Stimulated activated CD8-positive, alpha-beta memory T cell treated with anti-CD3 and anti-CD28 coated beads, Interleukin-15, amount 100 ng/mL, for 4 hours (primary cell): ENCODE measurements at places on chromosomes 6 and 20.

DNA sequence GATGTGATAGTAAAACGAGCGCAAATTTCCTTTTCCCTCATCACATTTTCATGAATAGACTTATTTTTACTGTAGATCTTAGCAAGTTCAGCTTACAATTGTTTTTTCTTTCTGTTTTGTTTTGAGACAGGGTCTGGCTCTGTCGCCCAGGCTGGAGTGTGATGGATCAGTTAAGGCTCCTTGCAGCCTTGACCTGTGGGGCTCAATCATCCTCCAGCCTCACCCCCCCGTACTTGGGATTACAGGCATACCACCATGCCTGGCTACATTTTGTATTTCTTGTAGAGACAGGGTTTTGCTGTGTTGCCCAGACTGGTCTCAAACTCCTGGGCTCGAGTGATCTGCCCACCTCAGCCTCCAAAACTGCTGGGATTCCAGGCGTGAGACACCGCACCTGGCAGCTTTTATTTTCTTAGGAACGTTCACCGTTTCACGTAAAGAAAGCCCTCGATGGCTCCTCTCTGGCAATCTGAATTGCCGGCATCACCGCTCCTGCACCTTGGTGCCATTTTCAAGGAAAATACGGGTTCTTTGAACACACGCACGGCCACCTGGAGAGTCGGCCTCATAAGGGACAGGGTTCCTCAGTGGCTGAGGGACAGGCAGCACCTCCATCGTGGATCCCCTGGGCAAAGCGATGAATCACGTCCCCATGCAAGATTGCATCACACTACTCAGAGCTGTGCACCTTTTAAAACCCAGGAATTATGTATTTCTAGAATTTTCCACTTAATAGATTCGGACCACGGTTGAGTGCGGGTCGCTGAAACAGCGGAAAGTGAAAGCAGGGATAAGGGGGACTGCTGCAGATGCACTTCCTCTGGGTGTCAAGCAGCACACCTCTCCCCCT, 78.7 kb downstream of the IRF4 start:
- DNase-seq, result no peak

GRCh38 chr20:37945091-37945547, 42.2 kb downstream of the VSTM2L start:
- no peak for DNase-seq

GRCh38 chr6:12436683-12437082, 146.5 kb downstream of the EDN1 start:
- no peak for DNase-seq

DNA sequence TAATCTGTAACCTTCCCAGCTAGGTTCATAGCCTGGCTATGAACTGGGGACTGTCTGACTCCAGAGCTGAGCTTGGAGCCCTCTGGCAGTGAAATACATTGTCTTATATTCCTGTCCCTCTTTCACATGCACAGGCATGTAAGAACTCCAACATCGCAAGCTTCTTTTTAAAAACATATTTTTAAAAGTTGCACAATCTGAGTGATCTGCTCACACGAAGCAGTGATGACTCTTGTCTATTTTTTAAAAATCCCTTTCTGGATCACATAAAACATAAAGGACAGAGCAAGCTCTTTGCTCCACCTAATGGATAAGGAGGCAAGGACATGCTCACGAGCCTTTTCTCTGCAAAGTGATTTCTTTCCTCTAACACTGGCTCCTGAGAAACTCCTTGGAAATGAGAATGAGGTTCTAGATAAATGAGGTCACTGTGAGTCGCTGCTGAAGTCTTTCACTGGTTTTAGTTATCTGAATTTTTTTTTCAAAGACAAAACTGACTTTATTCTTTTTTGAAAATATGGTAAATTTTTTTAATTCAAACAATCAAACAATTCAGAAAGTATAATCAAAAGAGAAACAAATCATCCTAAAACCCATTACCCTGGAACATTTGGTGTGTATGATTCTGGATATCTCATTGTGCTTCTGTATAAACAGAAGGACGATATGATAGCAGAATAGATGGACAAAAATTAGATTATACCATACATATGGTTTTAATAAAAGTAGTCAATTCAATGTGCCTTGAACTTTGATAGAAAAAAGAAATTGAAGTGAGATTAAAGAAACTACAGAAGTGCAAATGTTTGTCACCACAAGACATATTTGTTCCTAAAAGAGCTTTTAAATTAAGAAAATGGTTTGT, 30.8 kb downstream of the IL20RA start:
- DNase-seq, result no peak

DNA sequence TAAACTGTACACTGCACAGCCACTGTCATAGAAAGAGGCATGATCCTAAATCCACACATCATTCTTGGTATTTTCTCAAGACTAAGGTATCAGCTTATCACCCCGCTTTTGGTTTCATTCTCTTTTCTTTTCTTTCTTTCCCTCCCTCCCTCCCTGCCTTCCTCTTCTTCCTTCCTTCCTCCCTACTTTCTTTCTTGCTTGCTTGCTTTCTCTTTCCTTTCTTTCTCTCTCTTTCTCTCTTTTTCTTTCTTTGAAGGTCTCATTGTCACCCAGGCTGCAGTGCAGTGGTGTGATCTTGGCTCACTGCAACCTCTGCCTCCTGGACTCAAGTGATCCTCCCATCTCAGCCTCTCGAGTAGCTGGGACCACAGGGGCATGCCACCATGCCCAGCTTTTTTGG, 81.1 kb downstream of the MAP7 start:
- no peak for DNase-seq

- DNase-seq, result no peak
Measured at GRCh38 chr20:60453388-60454246, 495.4 kb downstream of the CDH26 start.

GRCh38 chr20:11261533-11262000, 587.8 kb upstream of the JAG1 start:
- DNase-seq, result no peak

DNA sequence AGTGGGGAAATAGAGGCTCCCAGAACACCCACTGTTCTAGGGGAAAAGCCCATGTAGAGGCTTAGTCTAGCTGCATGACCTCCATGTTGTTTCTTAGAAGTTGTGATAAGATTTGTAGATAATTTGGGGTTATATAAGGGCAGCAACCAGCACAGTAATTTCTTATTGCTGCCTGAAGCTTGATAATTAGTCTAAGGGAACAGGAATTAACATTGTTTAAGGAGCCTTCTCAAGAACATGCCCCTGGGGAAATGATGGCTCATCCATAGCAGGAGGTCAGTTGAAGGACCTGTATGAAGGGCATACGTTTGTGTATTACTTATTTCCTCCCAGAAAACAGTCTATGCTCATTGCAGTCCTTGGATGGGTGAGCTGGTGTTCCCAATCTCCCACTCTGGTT, 170.7 kb upstream of the SCGN start:
- DNase-seq, result no peak

DNA sequence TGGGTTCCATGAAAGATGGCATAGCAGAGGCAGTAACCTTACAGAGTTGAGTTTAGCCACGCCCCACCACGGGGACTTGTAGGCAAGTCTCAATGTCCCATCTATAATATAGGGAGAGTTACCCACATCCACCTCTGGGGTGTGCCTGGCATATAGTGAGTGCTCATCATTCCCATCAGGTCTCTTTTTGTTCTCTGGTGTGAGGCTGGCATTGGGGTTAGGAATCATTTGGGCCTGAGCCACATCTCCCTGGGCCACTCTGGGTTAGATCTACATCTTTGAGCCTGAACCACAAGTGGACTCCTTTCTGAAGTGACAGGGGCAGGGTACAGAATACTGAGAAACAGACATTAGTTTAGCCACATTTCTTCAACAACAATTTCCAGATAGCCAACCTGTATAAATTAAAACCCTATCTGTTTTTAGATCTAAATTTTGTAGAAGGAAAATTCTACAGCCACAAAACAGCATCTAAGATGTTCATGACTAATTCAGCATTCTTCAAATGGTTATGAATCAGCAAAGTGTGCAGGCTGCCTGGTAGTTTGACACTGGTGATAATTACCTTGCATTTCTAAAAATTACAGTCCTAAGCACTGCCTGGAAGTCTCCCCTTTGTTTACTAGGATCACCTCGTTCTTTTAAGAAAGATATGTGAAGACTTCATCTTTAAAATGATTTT, 20.1 kb downstream of the RNF24 start:
- no peak for DNase-seq

DNA sequence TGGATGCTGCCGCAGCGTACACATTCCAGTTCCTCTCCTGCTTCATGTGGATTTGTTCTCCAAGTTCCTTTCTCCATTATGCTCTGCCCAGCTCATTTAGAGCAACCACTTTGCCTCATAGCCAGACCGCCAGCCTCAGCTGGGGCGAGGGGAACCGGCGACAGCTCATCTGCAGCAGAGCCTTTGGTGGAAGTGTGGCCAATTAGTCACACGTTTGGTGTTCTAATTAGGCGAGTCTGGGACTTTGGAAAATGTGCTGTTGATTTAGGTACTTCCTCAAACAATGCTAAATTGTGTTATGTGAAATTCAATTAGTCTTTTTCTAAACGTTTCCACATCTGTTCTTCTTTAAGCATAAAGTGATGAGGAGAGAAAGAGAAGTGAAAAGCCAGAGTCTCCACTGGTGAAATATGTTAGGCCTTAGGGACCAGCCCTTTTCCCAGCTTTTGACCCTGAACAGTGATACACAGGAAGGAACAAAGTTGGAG, 217.9 kb downstream of the TBX18 start:
- DNase-seq, result no peak
